ENCODE measurements at places on chromosomes 13 and 19.
A peak's percentile ranks its signal among the peaks of the same experiment; 100 is the strongest.

GRCh38 chr19:1109032-1109551 is 5.3 kb downstream of the GPX4 start:
- no peak for DNase-seq

GRCh38 chr19:40893112-40893511 is 11.1 kb upstream of the CYP2A7 start:
- DNase-seq, result no peak

- DNase-seq, result no peak
These were observed 545.8 kb downstream of the LIG4 start for GRCh38 chr13:107669391-107669993.

DNA sequence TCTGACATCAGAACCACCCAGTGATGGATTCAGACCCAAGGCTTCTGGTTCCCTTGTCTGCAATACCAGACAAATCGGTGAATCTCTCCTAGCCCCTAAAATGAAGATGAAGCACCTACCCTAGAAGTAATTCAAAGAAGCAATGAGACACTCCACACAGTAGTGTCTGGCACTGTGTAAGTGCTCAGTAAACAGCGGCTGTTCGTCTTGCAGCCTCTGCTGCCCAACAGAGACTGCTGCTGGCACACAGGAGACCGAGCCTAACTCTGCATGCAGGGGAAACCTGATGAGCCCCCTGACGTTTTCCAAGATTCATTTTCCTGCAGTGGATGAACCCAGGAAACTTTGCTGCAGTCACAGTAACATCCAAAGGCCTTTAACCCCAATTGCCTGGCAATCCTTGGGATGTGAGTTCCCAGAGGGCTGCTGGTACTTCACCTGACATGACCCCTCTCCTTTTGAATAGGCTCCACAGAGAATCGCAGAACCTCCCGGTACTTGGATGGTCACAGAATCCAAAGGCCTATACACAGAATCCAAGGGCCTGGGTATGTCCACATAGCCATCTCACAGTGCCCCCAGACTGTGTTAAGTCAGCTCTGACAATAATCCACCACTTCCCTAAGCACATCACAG is 6.7 kb downstream of the MED26 start:
- no peak for DNase-seq

DNA sequence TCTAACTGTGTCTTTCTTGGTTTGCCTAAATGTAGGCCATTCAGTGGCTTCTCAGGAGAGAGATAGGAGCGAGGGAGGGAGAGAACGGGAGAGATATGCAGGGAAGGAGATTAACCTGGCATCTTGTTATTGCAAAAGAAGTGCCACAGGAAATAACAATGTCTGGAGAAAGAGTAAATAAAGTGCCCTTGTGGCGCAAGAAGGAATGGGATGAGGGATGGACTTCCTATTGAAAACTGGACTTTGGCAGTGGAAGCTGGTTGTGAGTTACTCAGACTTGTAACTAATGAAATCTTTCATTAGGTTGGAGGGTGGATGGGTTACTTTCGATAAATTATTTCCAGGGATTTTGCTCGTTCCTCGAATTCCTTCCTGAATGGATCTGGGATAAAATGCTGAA is 136.1 kb downstream of the LACC1 start:
- no peak for DNase-seq

DNA sequence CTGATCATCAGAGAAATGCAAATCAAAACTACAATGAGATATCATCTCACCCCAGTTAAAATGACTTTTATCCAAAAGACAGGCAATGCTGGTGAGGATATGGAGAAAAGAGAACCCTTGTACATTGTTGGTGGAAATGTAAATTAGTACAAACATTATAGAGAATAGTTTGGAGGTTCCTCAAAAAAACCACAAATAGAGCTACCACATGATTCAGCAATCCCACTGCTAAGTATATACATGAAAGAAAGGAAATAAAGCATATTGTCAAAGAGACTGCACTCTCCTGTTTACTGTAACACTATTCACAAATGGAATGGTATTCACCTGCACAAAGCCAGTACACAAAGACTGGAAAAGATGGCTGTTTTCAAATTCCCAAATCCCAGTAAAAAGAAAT is 1233.7 kb downstream of the PCDH17 start:
- DNase-seq, result no peak

DNA sequence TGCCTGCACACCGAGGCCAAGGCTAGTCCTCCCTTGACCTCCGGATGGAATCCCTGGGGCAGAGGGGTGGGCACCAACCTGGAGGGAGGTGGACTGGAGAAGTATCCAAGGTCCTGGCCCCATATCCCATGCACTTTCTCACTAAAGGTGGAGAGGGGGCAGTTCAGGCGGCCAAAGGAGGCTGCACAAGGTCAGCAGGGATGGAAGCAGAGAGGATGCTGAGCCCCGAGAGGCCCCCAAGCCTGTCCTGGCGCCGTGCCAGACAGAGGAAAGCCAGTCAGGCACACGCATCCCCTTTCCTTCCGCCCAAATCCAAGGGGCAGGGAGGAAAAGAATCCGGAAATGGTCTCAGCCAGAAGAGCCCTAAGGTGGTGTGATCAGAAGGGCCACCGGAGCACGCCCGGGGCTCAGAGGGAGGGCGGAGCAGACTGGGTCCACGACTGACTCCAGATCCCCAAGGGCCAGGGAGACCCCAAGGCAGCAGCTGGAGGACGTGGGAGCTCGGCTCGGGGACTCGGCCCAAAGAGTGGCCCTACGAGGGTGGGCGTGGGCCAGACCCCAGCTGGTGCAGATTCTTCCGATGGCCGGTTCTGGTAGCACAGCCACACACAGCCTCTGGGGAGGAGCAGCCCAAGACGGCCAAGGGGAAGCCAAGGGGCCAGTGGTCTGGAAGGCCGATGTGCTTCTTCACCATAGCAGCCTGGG is 60.0 kb downstream of the MLLT1 start:
- DNase-seq, result no peak

- no peak for DNase-seq
These were observed 448.8 kb downstream of the FOXO1 start for GRCh38 chr13:40217675-40218074.

GRCh38 chr13:90108547-90108946 is 1238.9 kb upstream of the MIR17HG start:
- DNase-seq, result no peak

- no peak for DNase-seq
These were observed 1.3 kb downstream of the ZNF749 start for GRCh38 chr19:57436417-57436816.

- no peak for DNase-seq
These were observed 246.2 kb downstream of the GPC6 start for GRCh38 chr13:93472814-93473296.

DNA sequence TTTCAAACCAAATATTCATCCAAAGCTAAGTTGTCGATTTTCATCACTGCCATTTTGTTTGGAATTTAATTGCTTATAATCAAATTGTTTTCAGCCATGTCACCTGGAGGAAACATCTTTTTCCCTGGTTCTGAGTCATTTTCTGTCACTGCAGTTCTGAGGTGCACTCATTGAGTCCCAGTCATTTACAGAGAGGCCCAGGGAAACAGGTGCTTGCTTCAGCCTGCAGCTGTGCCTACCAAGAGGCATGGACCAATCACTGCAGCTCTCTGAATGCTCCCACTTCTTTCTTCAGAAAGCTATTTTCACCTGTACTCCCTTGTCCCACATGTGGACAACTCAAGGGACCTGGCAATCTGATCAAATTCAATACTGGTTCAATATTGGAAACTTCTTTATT is 308.1 kb downstream of the COG6 start:
- DNase-seq, result no peak

DNA sequence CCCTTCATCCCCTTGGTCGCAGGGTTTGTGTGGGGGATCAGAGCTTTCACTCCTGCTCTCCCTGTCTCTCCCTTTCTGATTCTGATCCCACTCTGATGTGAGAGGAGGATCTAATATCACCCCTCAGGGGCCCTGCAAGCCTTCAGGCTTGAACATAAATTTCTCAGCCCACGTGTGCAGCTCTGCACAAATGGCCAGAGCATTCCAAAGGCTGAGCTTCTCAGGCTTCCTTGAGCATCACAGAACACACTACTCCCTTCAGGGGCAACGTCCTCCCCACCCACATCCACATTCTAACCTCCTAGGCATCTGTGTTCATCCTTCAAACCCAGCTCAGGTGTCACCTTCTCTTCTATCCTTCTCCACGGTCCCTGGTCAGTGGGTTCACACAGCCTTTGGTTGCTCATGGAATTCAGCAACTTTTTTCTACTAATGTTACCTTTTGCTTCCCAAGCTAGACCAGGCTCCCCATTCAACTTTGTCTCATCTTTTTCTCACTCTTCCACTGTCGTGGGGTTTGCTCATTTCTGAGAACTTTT is 24.4 kb upstream of the DOCK9 start:
- DNase-seq, result no peak

DNA sequence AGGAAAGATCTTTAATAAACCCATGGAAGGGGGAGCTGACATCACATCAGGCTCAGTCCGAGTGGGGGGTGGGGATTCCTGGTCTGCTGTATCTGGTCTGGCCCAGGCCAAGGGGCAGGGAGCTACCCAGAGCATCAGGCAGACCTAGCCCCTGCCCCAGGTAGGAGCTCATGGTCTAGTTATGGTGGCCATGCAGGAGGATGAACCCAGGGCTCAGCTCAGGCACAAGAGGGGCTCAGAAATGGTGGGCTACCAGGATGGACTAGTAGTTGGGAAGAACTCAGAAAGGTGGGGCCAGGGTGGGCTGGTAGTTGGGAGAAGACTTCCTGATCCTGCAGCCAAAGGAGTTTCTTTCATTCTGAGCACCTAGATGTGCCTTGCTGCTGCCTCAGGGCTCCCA is 14.3 kb downstream of the VSTM2B start:
- no peak for DNase-seq

- no peak for DNase-seq
These were observed 60.0 kb upstream of the SERP2 start for GRCh38 chr13:44313674-44314073.

DNA sequence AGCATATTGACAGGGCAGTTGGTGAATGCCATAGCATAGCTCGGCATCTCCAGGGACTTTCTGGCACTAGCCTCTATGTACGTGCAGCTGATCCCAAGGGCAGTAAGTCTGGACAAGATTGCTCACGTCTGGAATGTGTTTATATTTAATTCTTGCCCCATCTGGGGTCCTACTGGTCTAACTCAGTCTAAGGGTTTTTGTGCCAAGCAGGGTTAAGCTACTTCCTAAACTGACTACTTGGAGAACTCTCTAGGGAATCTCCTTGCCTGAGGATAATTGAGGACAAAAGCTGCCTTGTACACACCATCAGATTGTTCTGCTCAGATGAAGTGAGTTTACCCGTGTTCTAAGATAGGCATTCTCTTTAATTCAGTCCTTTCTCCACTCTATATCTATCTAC is 358.1 kb downstream of the MYO16 start:
- no peak for DNase-seq

DNA sequence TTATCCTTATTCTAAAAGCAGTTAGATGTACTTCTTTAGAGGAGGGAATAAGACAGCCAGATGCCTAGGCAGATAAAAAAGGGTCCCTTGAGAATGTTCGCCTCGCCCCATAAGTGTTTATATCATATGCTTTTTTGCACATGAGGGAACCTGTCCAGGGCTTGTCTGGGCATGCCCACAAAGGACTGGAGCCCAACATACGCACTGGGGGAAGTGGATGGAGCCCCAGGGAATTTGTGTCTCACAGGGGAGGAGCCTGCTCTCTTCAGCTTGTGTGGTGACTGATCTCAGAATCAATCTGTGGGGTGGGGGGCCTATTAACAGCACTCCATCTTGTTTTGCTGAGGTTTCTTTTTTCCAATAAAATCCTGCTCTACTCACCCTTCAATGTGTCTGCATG is 22.6 kb downstream of the MED4 start:
- DNase-seq, result no peak

GRCh38 chr19:5369962-5370367 is 29.4 kb upstream of the PTPRS start:
- peak; percentile 26 for DNase-seq

GRCh38 chr19:32471095-32471494 is 65.5 kb downstream of the DPY19L3 start:
- no peak for DNase-seq

- DNase-seq, result no peak
These were observed at the start of gene ZSCAN1 for GRCh38 chr19:58033741-58034476. Gene ZSCAN1 (plus strand): TSS chr19:58034025. CDS start chr19:58037837, 3,812 bp downstream.

- DNase-seq, result no peak
These were observed 8.3 kb upstream of the TLE6 start for GRCh38 chr19:2969104-2969504.

DNA sequence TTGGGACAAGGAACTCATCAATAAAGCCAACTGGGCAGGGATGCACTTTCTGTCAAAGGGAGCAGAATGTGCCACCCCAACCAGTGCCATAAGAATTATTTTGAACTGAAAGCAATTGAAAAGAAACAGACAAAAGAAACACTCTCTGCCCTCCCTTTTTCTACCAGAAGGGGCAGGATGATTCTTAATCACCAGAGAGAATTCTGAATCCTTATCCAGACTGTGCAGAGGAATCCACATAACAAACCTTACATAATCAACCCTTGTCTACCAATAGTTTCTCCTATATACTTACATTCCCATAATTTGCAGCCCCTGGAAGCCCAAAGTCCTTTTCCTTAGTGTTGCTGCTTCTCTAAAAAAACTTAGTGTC is 520.7 kb upstream of the NBEA start:
- DNase-seq, result no peak

DNA sequence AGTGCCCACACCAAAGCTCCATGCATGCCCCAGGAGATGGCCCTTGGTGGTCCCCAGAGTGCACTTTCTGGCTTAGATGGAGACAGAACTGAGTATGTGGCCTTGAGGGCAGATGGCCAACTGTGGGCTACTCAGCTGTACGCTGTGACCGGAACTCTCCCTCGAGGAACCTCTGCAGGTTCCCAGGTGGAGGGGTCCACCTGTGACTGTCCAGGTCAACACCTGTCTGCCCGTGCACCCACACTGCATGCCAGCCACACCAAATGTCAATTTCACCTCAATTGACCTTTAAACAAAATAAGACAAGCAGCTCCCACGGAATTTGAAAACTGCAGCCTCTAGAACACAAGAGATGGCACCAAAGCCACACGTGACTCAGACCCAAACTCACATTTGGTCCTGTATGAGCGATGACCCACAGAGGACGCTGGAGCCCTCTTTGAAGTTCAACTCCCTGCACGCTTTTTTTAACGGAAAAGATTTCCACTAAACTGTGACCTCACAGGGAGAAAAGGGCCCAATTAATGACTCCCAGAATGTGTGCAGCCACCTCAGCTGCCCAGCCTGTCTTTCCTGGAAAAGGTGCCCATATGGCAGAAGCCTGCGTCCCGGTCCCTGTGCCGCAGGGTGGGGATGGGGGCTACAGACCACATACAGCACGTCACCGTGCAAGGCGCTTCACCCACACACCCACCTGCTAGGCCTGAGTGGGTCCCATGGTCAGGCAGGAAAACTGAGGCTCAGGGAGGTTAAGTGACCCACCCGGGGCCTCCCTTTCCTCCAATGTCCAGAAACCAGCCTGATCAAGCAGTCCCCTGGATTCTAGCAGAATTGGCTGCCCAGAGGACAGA is 47.7 kb downstream of the KLF2 start:
- DNase-seq, result no peak

GRCh38 chr13:77918391-77919245 is at the start of gene EDNRB:
Gene EDNRB (minus strand): TSS chr13:77918831. CDS start chr13:77918573, 258 bp downstream.
- DNase-seq, result no peak

All from activated T-cell treated with anti-CD3 and anti-CD28 coated beads, Interleukin-2, amount 50 U/mL, for 4 hours (primary cell).